ENCODE measurements at places on chromosomes 3 and 15.

GRCh38 chr3:198030125-198030524, 70.1 kb downstream of the LMLN start:
- no peak for DNase-seq

DNA sequence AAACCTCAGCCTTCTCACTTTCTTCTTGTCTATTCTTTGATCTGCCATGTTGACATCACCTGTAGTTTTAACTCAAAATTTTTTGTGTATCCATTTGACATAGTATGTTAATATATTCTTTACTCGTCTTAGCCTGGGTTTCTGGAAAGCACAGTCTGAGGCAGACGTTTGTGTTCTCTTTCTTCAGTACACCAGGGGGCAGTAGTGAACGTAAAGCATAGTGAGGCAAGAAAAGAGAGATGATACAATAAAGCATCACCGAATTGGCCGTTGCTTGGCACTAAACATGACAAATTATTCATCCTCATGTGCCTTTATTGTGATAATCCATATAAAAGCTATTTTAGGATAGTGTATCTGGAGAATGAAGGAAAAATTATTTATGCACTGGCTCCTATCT, 141.0 kb upstream of the MYRIP start:
- DNase-seq, result no peak

DNA sequence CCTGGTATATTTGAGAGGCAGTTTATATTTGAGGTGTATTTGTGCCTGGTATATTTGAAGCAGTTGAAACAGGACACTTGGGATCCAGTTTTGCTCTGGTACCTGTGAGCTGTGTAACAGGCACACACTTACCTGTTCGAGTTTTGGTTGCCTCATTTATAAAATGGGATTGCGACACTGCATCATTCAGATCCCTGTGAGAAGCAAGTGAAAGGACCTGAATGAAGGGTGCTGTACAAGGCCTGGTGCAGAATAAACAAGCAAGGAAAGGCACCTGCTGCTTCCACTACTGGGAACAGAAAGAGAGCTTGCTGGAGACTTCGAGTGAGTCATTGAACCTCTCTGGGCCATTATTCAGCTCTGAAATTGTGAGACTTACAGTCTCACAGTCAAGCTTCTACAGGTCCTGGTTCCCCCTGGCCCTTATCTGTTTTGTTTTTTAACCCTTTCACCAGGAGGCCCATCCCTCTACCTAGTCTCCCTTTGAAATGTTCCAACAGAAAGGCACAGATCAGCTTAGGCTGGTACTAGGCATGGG, 11.5 kb downstream of the FETUB start:
- DNase-seq, result no peak

GRCh38 chr3:9793161-9793781, 389 bp downstream of the ARPC4 start:
- peak; percentile 59 for DNase-seq

GRCh38 chr3:107387555-107387954, 10.3 kb downstream of the CCDC54 start:
- DNase-seq, result no peak

DNA sequence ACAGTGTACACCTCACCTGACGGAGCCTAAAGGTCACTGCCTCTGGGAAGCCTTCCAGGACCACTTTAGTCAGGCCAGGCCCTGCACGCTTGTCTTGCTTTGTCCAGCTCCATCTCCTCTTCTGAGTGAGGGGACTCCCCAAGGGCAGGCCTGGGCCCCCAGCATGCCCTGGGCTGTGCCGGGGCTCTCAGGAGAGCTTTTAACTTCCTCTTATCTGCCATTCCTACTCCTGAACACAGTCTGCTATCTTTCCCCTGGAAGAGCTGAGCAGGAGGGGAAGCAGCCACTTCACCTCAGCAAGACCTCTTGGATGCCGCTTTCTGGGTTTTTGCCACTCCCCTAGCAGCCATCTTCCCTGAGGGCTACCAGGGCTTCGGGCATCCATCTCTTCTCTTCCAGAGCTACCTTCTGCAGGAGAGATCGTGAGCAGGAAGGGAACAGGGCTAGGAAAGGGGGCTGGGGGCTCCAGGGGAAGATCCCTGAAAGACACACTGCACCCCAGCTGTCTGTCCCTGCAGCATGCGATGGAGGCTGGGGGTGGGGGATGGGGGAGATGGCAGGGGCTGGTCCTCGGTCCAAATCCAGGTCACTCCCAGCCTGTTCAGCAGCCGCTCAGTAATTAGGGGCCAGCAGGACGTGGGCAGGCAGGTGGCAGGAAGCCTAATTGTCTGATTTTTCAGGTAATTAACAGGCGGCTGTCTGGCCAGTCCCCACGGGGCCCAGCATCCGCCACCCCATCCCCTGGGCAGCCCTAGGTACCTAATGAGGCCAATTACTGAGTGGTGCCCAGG, 19.9 kb upstream of the RPL29 start:
- no peak for DNase-seq

Data from stimulated activated CD8-positive, alpha-beta memory T cell treated with anti-CD3 and anti-CD28 coated beads, Interleukin-4, amount 100 ng/mL, for 48 hours (primary cell).